Activated CD4-positive, alpha-beta T cell treated with anti-CD3 and anti-CD28 coated beads, Interleukin-2, amount 10 ng/mL, durations not matched to agents 7 days and 5 days (primary cell): ENCODE measurements at places on chromosomes 12 and 14. TPM values are rescaled to one million over a fixed set of nuclear protein-coding genes. Genes with fewer than 3 reads are reported as not detected.

The PPP1R13B gene
- total RNA-seq, result 12.0 TPM

The WDR89 gene
- 20.7 TPM for total RNA-seq

DNA sequence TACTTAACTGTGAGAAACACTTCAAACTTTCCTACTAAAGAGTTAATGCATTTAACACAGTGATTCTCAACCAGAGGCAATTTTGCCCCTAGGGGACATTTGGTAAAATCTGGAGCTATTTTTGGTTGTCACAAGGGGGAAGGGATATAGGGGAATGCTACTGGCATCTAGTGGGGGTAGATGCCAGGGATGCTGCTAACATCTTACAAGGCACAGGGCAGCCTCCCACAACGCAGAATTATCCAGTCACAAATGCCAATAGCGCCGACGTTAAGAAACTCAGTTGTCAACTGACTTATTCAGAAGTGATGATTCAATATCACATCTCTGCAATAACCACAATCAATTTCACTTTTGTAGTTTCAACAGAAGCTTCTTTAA is 2.0 kb downstream of the EEA1 start:
- H3K27ac ChIP-seq, result peak overlapping the region; percentile 90
- H3K4me1 ChIP-seq, result peaks cover 44% of the 10 kb centered on the region
- peak overlapping the region; percentile 77 for H3K4me3 ChIP-seq

DNA sequence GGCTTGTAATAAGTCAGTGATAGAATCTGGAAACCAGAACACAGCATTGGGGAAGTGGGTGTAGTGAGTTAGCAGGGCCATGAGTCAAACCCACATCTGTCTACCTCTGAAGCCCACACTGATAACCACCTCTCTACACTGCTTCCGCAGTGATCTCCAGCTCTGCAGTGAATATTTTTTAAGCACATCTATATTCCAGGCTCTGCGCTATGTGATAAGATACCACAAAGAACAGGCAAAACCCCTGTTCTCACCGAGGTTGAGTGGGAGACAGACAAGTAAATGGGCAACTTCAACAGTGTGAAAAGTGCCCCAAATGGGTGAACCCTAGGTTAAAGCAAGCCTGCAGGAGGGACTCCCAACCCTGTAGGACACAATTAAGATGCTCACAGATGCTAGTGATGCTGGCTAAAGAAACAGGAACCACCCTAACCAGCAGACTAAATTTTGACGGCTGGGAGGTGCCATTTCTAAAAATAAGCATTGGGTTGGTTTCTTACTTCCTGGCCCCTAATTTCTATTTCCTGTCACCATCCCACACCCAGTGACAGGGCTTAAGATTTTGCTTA is 375.0 kb downstream of the DPF3 start:
- H3K27me3 ChIP-seq, result peaks cover 2% of the 10 kb centered on the region
- H3K27ac ChIP-seq, result peak overlapping the region; percentile 94
- H3K4me3 ChIP-seq, result peak overlapping the region; percentile 20
- DNase-seq, result peak; percentile 70
- peaks cover 82% of the 10 kb centered on the region for H3K4me1 ChIP-seq
- H3K36me3 ChIP-seq, result peaks cover 33% of the 10 kb centered on the region

The FAM90A1 gene
- total RNA-seq, result 0.15 TPM

DNA sequence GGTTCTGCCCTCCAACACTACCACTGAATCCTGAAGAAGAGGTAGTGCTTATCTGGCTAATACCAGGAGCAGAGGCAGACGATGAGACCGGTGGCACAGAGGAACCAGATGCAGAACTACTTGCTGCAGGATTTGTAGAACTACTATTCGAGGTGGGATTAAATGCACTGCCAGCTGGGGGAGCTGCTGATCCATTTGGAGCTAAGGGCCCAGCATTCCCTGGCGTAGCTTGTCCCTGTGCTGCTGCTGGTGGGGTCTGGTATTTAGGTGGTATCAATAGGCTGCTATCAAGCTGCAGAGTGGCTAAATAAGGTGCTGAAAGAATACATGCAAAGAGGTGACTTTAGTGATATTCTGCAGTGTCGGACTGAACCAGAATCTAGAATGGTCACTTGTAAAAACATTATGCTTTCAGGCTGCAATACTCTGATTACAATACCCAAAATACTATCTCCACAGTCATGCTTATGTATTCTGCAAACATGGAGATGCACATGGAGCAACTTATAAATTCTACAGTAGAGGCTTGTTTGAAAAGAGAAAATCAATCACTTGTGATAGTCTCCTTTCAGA is 294.2 kb downstream of the MED13L start:
- DNase-seq, result no peak
- H3K27ac ChIP-seq, result no peak overlapping the region
- H3K4me3 ChIP-seq, result no peak overlapping the region
- peaks cover 44% of the 10 kb centered on the region for H3K36me3 ChIP-seq
- H3K4me1 ChIP-seq, result peaks cover 9% of the 10 kb centered on the region

DNA sequence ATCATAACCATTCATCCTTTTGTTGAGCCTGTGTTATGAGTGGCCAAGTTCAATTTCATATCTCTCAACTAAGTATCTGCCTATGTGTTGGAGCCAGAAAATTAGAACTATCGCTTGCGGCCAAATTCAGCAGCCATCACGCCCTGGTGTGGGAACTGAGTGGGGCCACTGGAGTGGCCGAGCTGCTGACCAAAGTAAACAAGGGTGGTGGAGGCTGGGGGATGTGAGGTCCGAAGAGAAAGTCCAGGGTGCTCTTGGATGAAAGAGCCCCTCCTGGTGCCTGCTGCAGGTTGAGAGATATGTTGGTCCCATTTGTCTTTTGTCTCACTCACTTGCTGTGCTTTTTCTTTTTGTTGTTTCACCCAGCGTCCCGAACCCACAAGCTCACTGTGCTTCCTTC is 14.9 kb downstream of the ADGRD1 start:
- no peaks in the 10 kb centered on the region for H3K27me3 ChIP-seq
- H3K27ac ChIP-seq, result no peak overlapping the region
- no peaks in the 10 kb centered on the region for H3K36me3 ChIP-seq
- no peak overlapping the region for H3K4me3 ChIP-seq
- H3K4me1 ChIP-seq, result no peaks in the 10 kb centered on the region
- DNase-seq, result no peak

The RNASE1 gene
- total RNA-seq, result not detected

- no peak overlapping the region for H3K4me3 ChIP-seq
- no peaks in the 10 kb centered on the region for H3K4me1 ChIP-seq
- no peaks in the 10 kb centered on the region for H3K27me3 ChIP-seq
- H3K36me3 ChIP-seq, result peaks cover 38% of the 10 kb centered on the region
- H3K27ac ChIP-seq, result no peak overlapping the region
Observed at GRCh38 chr14:34755215-34755614, 40.8 kb upstream of the CFL2 start.

DNA sequence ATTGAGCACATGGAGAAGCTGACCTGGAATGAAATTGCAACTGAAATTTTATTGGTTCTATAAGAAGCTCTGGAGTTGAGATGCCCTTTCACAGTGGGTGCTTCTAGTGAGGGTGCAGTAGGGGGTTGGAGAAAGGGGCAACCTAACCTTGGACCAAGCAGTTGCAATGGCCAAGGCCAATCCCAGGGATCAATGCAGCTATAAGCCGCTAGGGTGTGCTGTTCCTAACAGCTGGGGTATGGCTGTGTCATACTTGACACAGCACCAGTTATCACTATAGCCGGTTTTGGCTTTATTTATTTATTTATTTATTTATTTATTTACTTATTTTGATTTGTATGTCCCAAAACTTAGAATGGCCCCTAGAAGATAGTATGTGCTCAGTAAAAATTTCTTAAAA is 505.9 kb downstream of the FLRT2 start:
- H3K4me1 ChIP-seq, result peaks cover 2% of the 10 kb centered on the region
- H3K36me3 ChIP-seq, result no peaks in the 10 kb centered on the region
- no peak overlapping the region for H3K27ac ChIP-seq
- no peak for DNase-seq
- no peaks in the 10 kb centered on the region for H3K27me3 ChIP-seq
- no peak overlapping the region for H3K4me3 ChIP-seq

The OR6C74 gene
- not detected for total RNA-seq

DNA sequence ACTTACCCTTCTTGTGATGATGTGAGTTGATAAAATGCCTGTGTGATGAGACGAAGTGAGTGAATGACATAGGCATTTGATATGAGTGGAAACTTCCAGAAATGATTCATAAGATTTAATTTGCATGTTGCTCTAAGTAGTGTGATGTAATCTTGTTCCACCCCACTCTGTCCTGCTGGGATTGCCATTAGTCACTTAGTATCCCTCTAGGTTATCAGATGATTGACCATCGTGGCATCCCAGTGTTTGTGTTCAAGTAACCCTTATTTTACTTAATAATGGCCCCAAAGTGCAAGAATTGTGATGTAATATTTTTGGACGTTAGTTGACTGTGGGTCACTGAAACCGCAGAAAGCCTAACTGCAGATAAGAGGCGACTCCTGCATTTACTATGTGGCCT is 214.4 kb upstream of the DIO2 start:
- no peaks in the 10 kb centered on the region for H3K27me3 ChIP-seq
- H3K4me1 ChIP-seq, result no peaks in the 10 kb centered on the region
- no peaks in the 10 kb centered on the region for H3K36me3 ChIP-seq
- no peak overlapping the region for H3K27ac ChIP-seq

The MYO1H gene
- not detected for total RNA-seq

- H3K4me3 ChIP-seq, result no peak overlapping the region
- DNase-seq, result no peak
- no peaks in the 10 kb centered on the region for H3K27me3 ChIP-seq
- peak overlapping the region; percentile 54 for H3K27ac ChIP-seq
- H3K4me1 ChIP-seq, result peaks cover 69% of the 10 kb centered on the region
Observed at GRCh38 chr14:61462566-61463193, 141.3 kb downstream of the PRKCH start.

DNA sequence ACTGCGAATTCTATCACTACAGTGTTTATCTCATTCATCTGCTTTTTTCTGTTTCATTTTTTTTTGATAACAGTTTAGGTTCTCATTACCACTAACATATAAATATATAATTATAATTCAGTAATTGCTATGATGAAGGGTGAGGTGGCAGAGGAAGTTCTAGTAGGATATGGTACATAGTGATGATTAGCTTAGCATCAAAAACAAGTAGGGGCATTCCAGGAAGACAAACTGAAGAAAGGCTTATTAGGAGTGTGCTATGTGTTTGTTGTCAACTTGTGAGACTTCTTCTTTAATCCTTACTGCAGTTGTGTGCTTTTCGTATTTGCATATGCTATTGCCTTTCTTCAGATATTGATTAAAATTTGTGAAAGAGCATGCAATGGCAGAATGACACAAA is 20.6 kb downstream of the FUT8 start:
- H3K4me1 ChIP-seq, result peaks cover 54% of the 10 kb centered on the region
- H3K36me3 ChIP-seq, result peaks cover 52% of the 10 kb centered on the region
- no peak for DNase-seq
- no peaks in the 10 kb centered on the region for H3K27me3 ChIP-seq
- H3K27ac ChIP-seq, result no peak overlapping the region

DNA sequence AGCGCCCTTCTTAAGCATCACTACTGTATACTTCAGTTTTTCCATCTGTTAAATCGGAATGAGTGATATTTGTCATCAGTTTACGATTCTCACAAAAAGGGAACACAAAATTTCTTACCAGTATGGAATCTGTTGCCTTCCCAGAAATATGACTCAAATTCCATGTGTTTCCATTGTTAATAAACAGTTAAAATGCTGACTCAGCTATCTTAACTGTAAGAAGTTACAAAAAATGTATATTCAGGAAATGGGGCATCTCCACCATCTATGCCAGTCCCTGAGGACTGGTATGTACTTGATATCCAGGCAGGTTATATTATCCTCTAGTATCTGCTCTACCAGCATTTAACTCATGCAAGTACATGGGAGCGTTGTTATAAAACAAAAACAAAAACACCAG is 2.4 kb upstream of the COX16 start:
- no peak for DNase-seq
- peaks cover 26% of the 10 kb centered on the region for H3K36me3 ChIP-seq
- no peak overlapping the region for H3K27ac ChIP-seq
- no peak overlapping the region for H3K4me3 ChIP-seq
- H3K4me1 ChIP-seq, result peaks cover 25% of the 10 kb centered on the region
- H3K27me3 ChIP-seq, result peaks cover 6% of the 10 kb centered on the region

DNA sequence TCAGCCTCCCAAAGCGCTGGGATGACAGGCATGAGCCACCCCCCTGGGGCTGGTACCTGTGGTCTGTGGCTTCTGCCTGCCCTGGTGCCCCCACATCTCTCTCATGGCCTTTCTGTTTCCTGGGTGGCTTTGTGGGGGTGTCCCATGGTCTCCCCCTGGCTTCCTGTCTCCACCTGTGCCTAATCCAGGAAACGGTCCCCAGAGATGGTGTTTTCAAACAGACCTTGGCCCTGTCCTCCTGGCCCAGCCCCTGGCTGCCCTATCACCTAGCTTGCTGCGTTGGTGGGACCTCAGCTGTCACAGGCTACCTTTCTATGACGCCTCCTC is 18.1 kb downstream of the MEG3 start:
- no peak overlapping the region for H3K4me3 ChIP-seq
- H3K36me3 ChIP-seq, result no peaks in the 10 kb centered on the region
- DNase-seq, result no peak
- no peaks in the 10 kb centered on the region for H3K27me3 ChIP-seq
- H3K27ac ChIP-seq, result no peak overlapping the region
- no peaks in the 10 kb centered on the region for H3K4me1 ChIP-seq

DNA sequence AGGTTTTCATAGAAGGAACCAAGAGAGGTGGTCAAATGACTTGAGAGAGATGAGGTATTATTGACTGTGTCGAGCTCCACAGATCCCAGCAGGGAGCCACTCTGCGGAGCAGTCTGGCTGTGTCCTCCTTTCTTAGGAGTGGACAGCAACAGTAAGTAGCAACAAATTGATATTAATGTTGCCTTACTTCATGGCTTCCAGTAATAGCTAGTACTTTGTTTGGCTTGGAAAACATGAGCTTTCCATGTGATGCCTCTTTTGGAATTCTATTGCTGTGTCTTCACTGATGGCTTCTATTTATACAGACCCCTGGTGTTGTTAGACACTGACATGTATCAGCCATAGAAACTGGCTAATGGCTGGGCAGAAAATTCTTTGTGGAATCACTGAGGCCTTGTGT is 531.2 kb upstream of the CCDC196 start:
- H3K4me3 ChIP-seq, result no peak overlapping the region
- no peak overlapping the region for H3K27ac ChIP-seq
- no peaks in the 10 kb centered on the region for H3K27me3 ChIP-seq
- H3K4me1 ChIP-seq, result peaks cover 30% of the 10 kb centered on the region
- DNase-seq, result no peak

GRCh38 chr12:50840809-50841487 is 1.8 kb upstream of the TMPRSS12 start:
- no peak overlapping the region for H3K27ac ChIP-seq
- H3K4me3 ChIP-seq, result no peak overlapping the region

The SFSWAP gene
- total RNA-seq, result 59.0 TPM

DNA sequence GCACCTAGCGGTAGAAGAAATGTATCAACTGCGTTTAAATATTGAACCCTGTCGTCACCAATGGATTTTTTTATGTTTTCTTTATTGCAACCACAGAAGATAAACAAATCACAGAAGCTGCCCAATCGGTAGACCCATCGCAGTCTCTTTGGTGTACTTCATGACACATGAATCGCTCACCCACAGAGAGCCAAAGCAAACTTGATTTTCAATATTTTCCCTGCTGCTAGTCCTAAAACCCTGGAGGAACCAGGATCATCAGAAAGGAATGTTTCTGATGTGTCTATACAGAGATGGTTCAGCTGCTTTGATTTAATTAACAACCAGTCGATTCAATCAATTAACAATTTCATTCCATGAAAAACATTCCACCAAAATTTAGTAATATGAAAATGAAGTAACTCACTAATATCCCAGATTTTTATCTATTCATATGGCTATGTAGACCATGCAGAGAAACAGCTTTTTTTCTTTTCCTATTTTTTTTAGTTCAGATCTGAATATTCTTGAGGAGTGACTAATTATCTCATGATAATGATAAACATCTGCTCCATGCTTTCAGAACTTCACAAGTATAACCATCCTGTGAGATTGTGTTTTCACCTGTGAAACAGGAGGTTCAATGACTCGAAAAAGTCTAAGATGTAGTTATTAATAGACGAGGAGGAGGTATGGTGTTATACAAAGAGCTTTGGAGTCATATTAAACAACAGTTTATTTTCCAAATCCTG is 46.1 kb downstream of the DIO2 start:
- H3K27ac ChIP-seq, result no peak overlapping the region
- no peaks in the 10 kb centered on the region for H3K27me3 ChIP-seq
- no peaks in the 10 kb centered on the region for H3K36me3 ChIP-seq
